Stimulated activated CD8-positive, alpha-beta memory T cell treated with anti-CD3 and anti-CD28 coated beads, Interleukin-4, amount 100 ng/mL, for 4 hours (primary cell): ENCODE measurements at places on chromosomes 16 and 17.
A peak's percentile ranks its signal among the peaks of the same experiment; 100 is the strongest.

DNA sequence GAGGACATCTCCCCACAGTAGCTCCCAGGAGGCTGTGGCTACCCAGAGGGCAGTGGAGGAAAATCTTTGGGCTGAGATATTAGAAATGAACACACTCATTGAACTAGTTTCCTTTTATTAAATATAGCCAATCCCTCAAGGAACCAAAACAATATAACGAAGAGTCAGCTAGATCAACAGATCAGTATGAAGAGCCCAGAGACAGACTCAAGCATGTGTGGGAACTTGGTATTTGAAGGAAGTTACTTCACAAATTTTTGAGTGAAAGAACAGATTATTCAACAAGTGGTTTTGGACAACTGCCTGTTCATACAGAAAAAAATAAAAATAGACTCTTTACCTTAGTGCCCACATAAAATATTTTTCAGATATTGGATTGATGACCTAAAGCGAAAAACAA is 183.6 kb upstream of the PMFBP1 start:
- no peak for DNase-seq

- DNase-seq, result no peak
Observed at GRCh38 chr17:64008346-64008745, 10.2 kb downstream of the PRR29 start.

DNA sequence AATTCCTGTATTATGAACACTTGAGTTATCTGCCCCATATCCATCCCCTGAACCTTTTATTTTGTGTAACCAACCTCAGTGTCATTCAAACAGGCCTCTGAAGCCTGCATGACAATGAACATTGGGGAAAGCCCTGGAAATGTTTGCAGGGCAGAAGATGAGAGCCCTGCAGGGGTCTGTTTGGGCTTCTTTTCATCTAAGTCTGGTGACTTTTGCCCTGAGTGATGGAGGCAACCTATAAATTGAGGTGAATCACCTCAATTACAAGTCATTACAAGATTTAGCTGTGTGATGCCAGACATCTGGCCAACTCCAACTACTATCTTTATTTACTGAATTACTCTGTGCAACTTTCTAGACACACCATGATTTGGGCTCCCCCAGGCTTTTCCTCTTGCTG is 189.2 kb downstream of the MAF start:
- no peak for DNase-seq

DNA sequence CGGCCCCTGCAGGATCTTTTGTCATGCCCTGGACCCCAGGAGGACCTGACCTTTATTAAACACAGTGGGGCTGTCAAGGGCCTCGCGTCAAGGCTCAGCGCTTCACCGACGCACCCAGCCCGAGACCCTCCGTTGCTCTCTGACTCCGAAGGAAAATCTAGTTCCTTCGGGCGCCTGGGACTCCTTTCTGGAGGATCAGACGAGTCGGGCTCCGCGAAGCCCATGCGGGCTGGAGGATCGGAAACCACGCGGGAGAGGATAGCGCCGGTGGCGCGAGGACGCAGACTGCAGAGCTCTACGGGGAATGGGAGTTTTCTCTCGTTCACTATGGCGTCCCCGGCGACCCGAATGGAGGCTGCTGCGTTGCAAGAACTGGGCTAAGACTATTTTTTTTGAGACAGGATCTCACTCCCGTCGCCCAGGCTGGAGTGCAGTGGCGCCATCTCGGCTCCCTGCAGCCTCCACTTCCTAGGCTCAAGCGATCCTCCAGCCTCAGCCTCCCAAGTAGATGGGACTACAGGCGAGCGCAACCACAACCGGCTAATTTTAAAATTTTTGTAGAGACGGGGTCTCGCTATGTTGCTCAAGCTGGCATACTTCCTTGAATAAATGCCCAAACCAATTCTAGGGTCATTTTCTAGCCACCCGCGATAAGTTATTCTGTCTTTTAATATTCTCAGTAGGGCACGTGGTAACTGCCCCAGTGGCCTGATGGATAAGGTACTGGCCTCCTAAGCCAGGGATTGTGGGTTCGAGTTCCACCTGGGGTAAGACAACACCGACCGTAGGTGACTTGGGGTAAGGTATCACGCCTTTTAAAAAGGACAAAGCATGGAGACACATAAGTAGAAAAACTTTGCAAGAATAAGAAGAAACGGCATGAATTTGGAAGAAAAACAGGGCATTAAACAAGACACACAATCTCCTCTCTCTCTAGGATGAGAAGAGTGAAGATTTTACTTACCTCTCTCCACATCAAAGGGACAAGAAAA is 5.5 kb downstream of the OR1F1 start:
- DNase-seq, result no peak

DNA sequence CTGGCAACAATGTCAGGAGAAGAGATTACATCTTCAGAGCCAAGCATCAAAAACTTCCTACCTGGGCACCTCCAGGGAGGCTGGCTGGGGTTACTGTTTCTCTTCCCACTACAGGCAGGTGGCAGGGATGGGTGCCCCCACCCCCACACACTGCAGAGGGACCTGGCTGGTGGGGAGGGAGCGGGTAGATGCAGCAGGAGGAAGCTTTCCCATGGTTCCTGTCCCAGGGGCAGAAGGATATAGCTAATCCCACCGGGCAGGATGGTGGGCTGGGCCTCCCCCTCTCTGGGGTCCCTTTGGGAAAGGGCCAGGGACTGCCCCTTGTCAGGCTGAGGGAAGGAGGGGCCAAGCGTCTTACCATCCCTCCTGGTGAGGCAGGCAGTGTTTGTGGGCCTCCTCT is 16.7 kb upstream of the MTMR4 start:
- DNase-seq, result no peak

DNA sequence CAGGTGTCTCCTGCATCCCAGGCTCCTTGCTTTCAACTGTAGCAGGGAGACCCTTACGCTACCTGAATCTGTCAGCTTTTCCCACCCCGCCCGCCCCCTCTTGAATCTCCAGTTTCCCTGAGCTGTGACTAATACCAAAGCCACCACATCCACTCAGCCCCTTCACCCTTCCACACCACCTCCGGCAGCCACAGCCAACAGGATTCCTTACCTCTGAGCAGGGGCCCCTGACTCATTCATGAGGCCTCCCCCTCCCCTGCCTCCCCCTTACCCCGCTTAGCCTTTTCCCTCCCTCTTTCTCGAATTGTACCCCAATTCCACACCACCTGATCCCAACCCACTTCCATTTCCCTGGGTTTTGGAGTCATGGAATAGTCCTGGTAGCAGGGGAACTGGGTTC is 2.3 kb downstream of the STX1B start:
- no peak for DNase-seq

DNA sequence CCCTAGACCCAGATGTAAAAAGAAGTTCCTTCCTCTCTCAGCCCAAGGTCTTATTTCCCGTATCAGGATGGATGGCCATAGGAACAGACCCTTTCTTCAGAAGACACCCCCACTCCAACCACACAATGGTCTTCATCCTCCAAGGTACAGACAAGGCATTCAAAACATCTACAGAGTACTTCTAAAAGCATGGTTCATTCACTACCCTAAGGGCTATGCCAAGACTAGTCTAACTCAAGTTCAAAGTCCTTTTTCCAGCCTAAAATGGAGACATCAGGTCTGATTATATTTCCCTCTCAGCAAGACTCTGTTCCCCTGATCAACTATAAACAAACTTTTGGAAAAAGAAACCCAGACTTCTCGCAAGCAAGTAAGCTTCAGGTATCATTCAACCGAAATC is 388.9 kb downstream of the NPIPA8 start:
- no peak for DNase-seq

DNA sequence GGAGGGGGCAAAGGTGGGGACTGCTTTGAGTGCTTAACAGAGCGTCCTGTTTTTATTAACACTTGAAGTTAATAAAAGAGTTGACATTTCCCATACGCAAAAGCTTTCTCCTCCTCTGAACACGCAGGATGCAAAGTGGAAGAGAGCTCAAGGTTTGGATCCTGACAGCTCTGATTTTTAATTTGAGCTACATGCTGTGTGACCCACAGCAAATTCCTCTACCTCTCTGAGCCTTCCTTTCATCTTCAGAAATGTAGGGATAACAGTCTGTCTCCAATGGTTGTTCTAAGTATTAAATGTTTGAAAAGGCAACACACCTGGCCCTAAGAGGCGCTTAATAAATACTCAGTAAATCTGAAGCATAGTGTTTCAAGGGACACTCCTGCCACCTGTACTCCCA is 93.0 kb downstream of the CDYL2 start:
- no peak for DNase-seq

GRCh38 chr16:67430977-67431774 is at the start of gene HSD11B2:
Gene HSD11B2 (plus strand): TSS chr16:67431121. CDS start chr16:67431249, 128 bp downstream.
- DNase-seq, result no peak

GRCh38 chr16:31192856-31193642 is 9.5 kb downstream of the PYCARD start:
- no peak for DNase-seq

DNA sequence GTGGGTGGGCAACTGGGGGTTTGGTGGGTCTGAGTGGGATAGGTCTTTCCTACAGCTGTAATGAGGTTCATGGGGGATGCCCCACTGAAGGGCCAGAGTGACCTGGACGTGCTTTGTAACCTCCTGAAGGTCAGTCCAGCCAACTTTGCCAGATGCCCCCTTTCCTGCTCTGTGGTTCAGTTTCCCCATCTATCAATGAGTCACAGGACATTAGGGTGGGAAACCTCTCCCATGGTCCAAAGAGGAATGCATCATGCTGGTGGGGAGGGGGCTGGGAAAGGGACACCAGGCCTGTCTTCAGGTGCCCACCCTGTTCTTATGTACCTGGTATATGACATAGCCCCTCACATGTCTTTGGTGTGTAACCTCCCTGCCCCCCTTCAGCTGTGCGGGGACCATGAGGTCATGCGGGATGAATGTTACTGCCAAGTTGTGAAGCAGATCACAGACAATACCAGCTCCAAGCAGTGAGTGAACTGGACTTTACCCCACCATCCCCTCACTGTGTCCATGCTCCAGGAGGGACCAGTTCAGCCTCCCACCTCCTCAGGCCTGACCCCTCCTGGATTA is 24.0 kb upstream of the ALKBH5 start:
- DNase-seq, result no peak

DNA sequence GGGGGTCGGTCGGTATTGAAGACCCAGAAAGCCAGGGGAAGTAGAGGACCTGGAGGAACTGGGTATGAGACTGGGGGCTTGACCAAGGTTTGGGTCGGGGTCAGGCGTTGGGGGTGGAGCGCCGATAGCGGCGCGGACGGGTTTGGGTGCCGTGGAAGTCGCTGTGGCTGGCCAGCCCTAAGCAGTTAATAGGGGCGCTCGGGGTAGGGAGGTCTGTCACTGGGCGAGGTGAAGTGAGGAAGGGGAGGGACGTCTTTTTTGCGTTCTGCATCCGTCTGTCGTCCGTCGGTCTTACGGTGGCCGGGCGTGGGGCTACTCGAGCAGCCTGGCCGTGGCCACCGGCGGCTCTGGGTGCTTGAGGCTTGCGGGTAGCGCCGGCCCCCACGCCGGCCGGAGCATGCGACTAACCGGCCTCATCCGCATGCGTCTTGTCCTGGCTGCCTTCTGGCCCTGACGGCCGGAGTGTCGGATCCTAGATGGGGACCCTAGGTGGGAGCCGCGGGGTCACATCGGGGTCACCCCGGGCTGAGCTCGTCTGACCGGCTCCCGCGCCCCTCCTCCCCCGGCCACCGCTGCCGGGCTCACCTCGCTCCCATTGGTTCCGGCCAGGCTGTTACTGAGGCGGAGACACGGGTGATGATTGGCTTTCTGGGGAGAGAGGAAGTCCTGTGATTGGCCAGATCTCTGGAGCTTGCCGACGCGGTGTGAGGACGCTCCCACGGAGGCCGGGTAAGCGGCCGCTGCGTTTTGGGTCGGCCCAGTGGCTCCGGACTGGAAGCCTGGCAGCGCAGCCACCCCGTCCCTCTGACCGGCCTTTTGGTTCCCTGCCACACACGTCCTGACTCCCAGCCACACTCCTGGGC is 10.3 kb upstream of the TMEM88 start:
- DNase-seq, result peak; percentile 69

DNA sequence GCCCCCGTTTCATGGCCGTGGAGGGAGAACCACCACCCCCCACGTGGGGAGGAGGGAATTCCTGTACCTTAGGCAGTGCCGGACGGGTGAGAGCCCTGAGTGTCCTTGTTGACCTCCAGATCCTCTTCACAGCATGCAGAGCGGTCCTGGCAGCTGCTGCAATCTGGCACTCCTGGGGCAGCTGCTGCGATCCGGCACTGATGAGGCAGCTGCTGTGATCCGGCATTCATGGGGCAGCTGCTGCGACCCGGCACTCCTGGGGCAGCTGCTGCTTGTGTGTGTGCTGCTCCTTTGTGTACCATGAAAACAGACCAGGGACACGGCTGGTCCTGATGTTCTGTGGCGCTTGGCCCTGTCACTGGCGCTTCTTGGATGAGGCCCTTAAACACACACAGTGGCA is 12.8 kb downstream of the ZNF778 start:
- DNase-seq, result no peak

DNA sequence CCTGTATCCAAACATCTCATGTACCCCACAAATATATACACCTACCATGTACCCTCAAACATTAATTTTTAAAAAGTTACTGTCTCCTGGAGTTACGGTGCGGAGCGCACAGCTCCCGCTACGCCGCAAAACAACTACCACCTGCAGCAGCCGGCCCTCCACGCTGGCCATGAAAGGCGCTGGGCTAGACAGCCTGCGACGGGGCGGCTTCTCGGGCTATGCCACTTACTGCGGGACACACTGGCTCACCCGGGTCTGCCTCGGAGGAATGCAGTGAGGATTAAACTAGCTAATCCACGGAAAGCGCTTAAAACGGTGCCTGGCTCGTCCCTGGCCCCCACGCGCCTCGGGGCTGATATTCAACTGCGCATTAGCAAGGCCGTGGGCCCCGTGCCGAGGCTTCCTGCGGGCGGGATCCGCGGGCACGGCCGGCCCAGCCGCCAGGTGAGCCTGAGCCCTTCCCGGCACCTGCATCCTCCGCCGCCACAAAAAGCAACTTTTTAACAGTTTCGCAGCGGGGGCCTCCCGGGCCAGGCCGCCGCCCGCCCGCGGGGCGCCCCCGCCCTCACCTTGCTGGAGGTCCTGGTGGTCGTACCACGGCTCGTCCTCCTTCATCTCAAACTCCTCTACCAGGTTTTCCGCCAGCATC is 633 bp downstream of the CDR2 start:
- no peak for DNase-seq

GRCh38 chr16:50972876-50973275 is 178.2 kb downstream of the SALL1 start:
- no peak for DNase-seq

GRCh38 chr17:17641621-17642409 is 39.4 kb upstream of the RAI1 start:
- peak; percentile 70 for DNase-seq

GRCh38 chr17:63940584-63940983 is 8.5 kb upstream of the CD79B start:
- no peak for DNase-seq

GRCh38 chr17:35051183-35051578 is 12.3 kb downstream of the RFFL start:
- no peak for DNase-seq

DNA sequence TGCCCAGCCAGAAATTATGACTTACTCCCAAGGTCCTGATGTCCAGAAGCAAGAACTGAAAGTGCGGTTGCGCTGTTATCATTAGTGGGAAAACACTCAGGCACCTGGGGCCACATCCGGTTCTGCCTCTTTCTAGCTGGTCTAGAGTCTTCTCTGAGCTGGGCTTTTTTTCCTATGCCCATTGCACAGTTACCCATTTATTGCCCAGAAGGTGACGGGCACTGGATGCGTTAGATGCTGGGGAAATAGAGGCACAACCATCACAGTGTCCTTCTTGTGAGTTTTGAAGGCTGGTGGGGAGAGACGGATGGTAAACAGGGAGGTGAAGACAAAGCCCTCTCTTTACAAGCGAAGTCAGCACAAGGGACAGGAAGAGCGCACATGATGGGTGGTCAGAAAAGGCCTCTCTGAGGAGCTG is 37.7 kb downstream of the PLCG2 start:
- DNase-seq, result no peak
